ENCODE measurements at places on chromosomes 6 and 20.

DNA sequence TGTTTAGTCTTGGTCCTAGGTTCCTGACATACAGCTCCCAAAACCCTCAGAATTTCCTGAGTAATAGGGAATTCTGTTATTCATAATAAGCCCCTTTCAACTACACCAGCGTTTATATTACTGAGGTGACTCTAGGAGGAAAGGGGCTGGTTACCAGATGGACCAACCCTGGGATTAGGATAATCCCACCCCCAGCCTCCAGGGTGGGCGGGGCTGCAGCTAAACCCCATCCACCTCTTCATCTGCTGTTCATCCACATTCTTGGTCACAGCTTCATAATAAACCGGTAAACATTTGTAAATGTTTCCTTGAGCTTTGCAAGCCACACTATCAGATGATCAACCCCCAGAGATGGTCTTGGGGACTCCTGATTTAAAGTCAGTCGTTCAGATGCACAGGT lies 38.3 kb downstream of the NINL start:
- DNase-seq: peak; percentile 25

DNA sequence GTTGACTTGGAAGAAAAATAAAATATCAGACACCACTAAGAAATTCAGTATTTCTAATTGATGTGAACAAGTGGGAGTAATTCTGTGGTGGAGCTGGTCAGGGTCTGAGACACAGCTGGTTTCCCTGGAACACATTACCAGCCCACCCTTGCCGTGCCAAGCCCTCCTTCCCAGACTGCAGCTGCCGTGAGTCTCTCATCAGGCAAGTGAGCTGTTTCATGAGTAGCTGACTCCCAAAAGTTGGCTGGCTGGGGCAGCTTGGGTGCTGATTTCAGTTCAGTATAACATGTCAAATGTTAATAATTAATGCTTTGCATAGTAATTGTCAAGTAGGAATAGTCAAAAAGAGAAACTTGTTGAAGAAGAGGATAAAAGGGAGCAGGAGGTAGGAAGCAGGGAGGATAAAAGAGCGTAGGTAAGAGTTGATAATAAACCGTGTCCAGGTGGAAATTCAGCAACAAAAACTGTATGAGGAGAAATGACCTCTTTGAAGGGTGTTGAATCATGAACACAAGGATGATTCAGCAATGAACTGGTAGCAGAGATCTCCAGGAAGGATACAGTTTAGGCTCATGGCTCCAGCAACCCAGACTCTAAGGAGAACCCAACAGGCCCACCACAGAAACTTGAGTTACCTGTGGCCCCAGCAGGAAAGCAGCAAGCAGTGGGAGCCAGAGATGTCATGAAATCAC lies 110.9 kb upstream of the SSTR4 start:
- DNase-seq: no peak

- no peak for DNase-seq
Observed at GRCh38 chr20:40393197-40394079, 295.6 kb downstream of the MAFB start.

DNA sequence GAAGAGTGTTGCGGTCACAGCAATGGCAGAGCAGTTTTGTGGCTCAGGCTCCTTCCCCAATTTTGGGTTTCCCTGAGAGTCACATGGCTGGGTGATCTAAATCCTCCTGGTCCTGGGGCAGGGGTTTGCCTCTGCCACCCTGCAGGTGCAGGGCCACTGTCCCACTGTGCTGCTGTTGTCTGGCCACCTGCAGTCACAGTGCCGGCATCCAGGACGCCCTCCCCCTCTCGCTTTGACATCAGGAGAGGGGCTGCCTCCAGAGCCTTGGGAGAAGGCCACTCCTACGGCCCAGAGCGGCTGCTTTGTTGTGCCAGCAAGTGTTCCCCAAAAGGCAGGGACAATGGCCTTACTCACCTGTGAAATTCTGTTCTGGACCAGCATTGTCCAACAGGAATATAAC lies 449.0 kb downstream of the QKI start:
- no peak for DNase-seq

Measured in D721Med (cell line).